ENCODE measurements at places on chromosomes 2 and 18.
A peak's percentile ranks its signal among the peaks of the same experiment; 100 is the strongest.

DNA sequence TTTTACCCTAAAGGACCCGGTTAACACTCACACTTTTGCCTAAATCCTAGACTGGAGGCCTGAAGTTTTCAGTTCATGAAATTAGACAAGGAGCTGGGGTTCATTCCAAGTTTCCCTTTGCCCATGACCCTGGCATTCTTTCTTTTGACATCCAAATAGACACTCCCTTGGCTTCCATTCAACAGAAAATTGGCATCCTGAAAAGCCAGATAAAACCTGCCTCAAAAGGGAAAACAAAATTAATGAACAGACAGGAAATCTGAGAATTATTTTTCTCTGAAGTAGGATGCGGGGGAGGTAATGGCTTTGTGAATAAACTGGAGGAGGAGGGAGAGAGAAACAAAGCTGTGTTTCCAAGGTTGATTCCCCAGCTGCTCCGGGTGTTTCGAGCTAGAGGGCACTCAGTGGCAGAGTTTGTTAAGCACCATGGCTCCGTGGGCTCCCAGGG lies 41.0 kb downstream of the SPP2 start:
- DNase-seq: no peak

- DNase-seq: no peak
These were observed 1.7 kb upstream of the MGAT5 start for GRCh38 chr2:134252092-134252750.

DNA sequence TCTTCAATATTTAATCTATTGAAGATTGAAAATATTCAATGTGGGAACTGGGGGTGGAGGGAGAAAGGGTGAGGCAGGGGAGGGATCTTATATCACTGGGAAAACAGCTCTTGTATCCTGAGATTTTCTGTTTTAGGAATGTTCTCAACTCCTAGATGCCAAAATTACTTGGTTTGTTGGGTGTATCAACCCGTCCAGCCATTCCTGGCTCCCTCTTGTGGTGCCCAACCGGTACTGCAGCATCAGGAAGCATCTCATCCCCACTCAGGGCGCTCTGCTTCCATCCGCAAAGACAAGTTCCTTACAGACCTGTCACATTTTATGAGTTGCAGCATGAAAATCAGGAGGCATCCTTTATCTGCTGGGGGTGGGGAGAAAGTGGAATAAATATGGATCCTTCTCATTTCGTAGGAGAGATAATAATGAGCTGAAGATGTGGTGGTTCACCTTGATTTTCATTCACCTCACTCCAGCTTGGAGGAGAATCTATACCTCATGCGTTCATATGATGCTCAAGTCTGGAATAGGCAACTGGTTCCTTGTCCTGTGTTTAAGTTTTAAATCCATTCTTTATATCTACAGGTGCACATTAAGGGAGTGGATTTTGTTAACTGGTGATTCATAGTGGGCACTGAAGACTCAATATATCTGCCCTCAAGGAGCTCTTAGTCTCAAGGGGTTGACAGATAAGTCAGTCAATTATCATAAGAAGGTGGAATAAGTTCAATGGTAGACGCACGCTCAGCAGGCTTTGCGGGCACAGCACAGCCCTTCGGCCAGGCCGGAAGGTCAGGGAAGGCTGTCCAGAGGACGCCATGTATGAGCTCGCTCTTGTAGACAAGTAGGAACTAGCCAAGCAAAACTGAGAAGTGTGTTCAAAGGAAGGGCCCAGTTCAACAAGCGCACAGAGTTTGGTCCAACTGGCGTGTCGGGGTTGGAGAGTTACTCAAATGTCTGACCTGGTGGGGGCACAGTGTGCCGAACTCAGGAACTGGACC lies 127.3 kb downstream of the RNF144A start:
- DNase-seq: peak; percentile 33

DNA sequence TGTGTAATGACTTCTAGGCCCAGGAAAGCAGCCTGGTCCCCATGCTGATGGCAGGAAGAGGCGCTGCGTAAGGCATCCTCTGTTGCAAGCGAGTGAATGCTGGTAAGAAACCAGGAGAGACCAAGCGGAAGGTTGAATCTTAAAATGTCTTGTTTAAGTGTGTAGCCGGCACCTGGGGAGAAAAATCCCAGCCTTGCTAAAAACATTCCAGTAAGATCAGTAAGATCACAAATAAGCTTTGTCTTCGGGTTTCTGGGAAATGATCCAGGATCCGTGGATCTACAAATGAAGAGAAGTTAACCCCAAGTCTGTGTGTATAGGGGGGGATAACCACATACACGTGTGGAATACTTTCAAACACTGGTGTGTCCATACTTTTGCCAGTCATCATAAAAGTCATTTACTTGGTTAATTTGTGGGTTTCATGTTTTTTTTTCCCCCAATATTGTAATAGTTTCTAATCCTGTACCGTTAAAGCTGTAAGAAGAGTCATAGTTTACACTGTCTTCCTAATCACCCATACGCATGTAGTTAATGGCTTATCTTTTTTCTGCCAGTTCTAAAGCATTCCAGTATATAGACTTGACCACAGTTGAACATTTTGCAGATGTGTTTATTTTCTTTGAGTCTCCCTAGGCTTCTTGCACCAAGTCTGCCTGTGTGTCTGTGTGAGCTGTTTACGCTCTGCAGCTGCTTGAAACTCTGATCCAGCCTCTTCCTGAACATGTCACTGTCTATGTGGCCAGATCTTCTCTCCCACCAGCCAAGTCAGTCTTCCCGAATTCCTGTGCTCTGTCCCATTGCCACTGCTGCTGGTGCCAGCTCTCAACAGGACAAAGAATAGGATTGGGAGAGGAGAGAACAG lies 135.9 kb upstream of the ARL4C start:
- no peak for DNase-seq

DNA sequence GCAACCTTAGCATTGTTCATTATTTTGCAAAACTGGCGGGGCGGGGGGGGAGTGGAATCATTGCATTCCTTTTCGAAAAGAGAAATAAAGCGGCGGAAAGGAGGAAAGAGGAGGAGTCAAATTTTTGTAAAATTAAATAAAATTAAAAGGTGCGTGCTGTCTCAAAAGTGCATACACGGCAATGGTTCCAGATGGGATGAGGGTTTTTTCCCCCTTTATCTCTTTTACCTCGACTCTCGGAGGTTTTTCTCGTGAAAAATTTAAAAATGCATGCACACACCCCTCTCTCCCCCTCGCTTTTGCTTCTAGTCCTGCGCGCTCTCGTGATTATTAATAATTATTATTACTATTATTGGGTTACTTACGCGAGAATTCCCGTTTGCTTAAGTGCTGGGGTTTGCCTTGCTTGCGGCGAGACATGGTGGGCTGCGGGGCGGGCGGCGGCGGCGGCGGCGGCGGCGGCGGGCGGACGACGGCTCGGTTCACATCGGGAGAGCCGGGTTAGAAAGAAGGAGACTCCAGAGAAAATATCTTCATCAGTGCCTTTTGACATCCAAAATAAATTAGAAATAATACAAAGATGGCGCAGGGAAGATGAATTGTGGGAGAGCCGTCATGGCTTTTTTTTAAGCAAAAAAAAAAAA lies 481 bp downstream of the BCL11A start:
- DNase-seq: no peak

DNA sequence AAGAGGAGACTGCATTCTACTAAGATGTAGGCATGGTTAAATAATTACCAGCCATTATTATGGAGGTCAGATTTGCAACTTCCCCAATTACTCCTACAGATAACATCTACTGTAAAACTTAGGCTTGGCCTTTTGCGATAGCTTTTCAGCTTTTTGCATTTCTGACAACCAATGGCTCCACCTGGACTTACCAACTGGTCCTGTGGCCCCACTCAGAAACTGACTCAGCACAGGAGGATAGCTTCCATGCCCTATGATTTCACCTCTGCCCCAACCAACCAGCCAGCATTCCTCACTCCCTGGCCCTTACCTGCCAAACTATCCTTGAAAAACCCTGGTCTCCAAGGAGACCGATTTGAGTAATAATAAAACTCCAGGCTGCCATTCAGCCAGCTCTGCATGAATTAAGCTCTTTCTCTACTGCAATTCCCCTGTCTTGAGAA lies 28.2 kb downstream of the TUBB6 start:
- no peak for DNase-seq

- no peak for DNase-seq
These were observed 159.0 kb downstream of the NYAP2 start for GRCh38 chr2:225558399-225559071.

DNA sequence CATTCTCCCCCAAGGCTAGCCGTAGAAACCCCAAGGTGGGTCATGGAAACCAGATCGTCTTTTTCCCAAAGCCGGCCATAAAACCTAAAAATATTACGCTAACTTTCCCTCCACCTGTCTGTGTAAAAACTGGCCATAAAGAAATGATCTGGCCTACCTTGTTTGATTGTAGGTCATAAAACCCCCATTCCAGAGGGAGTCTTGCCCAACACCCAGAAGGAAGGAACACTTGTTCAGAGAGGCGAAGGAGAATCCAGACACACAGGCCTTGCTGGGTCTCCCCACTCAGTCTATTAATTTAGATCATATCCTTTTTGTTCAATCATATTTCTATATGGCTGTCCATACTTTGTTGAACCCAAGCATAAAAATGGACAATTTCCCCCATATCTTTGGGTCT lies 344.7 kb downstream of the HRH4 start:
- DNase-seq: no peak

DNA sequence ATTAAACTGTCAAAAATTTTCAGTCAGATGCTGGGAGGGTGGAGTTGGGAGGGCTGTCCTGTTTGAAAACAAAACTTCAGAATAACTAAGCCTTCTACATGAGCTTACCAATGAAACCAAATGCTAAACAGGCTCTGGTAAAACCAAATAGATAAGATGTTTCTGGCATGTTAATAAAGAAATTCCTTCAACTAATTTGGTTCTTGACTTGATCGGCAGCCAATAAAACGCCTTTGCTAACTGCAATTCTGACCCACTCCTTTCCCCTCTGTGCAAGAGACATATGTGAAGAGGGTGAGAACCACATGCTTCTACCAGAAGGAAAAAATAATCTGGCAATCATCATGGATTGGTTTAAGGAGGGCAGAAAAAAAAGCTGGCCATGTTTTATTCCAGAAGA lies 20.9 kb downstream of the MAP4K3 start:
- no peak for DNase-seq

GRCh38 chr2:236748385-236748784 lies 178.8 kb downstream of the ACKR3 start:
- no peak for DNase-seq

- DNase-seq: no peak
These were observed 20.0 kb upstream of the LANCL1 start for GRCh38 chr2:210496512-210496911.

DNA sequence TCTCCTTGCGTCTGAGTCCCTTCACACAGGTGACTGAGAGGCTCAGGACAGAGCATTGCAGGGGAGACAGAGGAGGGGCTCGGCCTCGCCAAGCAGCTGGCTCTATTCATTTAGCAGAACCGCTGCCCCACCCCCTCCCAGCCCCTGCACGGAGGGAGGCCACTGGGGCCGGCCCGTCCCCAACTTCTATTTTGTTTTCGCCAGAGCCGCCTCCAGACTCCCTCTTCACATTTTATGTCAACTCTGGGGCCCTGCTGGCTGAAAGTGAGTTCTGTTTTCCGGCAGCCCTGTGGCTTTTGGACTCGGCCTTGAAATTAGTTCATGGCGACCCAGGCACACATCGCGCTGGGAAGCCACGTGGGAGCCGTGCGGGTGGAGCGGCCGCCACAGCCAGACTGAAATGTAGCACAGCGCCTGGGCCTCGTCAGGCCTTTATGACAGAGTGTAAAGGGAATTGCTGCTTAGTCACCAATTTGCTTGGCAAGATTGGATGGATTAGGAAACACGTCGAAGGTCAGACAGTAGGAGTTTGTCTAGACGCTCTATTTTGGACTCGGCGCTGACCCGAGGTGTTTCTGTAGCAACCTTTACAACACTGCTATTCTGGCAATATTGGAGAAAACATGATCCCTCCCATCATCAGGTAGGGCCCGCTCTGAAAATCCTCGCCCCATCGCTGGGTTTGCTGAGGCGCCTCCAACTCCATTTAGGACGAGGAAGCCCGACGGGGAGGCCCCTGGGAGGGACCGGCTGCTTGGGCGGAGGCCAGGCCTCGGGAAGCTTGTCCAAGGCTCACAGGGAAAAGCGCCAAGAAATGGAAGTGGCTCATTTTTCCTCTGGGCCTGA lies 90.7 kb upstream of the CTDP1 start:
- no peak for DNase-seq

- no peak for DNase-seq
These were observed 82.8 kb upstream of the ATP8B1 start for GRCh38 chr18:57885931-57886330.

DNA sequence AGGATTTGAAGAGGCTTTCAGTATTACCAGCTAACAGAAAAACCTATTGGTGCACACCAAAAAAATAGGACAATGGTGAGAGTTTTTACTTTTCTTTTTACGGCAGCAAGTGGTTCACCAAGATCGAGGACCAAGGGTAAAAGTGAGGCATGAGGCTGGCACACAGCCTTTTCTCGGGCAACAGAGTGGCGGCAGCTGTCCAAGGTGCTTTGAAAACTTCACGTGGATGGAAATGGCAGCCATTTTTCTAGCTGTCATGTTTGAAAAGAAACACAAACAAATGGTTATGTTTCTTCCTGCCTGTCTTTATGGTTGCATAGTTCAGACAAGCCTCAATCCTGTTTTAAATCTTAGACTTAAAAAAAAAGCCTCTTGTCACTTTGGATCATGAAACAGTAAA lies 812.5 kb upstream of the CHAC2 start:
- DNase-seq: no peak

GRCh38 chr2:36356298-36356989 lies 866 bp downstream of the CRIM1 start:
- no peak for DNase-seq

DNA sequence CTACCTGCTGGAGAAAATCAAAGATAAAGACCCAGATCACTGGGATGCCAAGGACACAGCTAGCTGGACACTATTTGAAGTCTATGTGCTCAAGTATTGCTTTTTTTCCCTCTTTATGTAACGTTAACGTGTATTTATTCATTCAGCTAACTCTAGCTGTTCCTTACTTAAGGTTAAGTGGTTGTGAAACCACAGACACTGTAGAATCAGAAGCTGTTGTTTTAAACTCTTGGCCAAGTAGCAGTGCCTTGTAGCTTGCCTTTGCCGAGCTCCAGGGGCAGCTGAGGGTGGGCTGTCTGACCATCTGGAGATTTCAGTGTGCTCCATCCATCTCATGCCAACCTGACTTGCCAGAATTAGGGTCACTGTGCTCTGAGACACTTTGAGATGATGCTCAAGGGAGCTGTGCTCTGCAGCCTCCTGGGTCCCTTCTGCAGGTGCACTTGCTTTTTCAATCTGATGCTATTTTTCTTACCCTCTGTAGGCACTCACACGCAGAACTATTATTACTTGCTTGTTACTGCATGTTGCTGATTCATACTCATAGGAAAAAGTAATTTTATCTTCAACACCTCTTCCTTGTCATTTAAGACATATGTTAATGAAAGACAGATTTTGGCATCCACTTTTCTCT lies 116.2 kb downstream of the METTL8 start:
- DNase-seq: no peak

DNA sequence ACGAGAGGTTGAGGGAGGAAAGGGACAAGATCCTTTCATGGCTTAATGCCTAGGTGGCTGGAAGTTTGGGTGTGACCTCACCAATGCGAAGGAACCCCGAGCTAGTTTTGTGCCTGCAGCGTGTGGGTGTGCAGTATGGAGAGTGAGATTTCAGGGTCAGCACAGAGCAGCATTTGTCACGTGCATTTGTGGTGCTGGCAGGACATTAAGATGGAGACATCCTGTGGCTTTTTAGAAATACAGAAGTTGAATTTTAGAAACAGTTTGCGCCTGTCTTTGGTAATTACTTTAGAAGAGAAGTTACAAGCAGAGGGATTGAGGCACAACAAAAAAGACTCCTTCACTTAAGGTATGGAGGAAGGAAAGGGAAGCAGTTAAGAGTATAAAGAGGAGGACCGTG lies 258.2 kb upstream of the THUMPD2 start:
- DNase-seq: no peak
